ENCODE measurements at places on chromosomes 7 and 10.

DNA sequence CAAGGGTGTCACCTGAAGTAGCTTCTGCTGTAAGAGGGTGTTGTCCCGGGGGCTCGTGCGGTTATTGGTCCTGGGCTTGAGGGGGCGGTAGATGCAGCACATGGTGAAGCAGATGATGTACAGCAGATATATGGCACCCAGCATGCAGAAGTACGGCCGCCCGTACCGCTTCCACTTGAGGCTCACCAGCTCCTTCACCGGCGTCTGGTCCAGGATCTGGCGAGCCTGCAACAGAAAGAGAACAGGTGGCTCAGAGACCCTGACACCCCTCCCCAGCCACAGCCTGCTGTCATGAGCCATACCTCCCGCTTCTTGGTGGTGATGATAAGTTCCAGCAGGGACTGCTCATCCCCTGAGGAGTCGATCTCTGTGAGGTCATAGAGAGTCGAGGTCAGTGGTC lies 10.1 kb downstream of the TRPV6 start:
- DNase-seq, result no peak

DNA sequence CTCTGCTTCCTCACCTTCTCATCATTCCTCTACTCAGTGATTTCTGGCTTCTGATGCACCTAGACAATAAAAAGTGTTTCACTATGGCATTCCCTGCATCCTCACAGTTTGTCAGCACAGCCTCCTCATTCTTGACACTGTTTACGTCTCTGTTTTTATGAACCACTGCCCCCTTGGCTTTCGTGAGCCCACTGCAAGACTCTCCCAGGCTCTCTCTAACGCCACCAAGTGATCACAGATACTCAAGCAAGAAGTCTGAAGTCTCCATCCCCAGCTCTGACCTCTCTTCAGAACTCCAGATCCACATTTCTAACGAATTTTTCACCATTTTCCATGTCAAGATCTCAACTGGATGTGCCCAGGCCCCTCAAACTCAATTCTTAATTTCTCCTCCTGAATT lies 8.9 kb downstream of the SLC16A9 start:
- no peak for DNase-seq

- DNase-seq, result no peak
Observed at GRCh38 chr7:30080818-30081217, 52.6 kb downstream of the PLEKHA8 start.

DNA sequence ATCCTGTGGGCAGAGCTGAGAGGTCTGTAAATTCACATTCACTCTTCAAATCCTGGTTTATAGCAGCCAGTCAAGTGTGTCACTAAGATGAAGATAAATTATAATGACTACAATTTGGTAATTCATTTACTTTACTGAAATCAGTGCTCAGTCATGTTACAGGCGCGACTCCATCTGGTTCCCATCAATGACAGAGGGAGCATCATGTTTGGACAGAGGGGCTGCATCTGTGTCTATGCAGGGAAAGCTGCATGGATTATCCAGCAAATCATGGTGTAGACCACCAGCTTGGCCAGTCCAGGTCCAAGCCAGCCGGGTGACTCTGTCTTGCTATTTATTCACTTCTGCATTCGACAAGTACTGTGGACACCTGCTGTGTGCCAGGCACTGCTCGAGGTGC lies 214.1 kb upstream of the ZNF32 start:
- no peak for DNase-seq

GRCh38 chr7:73366127-73366526 lies 38.2 kb downstream of the FKBP6 start:
- no peak for DNase-seq

- DNase-seq, result no peak
Observed at GRCh38 chr10:124668517-124669051, 75.6 kb downstream of the FAM53B start.

- DNase-seq, result no peak
Observed at GRCh38 chr10:47230482-47230881, 69.5 kb upstream of the GDF10 start.

GRCh38 chr10:3624367-3624766 lies 160.6 kb downstream of the KLF6 start:
- DNase-seq, result peak; percentile 1

DNA sequence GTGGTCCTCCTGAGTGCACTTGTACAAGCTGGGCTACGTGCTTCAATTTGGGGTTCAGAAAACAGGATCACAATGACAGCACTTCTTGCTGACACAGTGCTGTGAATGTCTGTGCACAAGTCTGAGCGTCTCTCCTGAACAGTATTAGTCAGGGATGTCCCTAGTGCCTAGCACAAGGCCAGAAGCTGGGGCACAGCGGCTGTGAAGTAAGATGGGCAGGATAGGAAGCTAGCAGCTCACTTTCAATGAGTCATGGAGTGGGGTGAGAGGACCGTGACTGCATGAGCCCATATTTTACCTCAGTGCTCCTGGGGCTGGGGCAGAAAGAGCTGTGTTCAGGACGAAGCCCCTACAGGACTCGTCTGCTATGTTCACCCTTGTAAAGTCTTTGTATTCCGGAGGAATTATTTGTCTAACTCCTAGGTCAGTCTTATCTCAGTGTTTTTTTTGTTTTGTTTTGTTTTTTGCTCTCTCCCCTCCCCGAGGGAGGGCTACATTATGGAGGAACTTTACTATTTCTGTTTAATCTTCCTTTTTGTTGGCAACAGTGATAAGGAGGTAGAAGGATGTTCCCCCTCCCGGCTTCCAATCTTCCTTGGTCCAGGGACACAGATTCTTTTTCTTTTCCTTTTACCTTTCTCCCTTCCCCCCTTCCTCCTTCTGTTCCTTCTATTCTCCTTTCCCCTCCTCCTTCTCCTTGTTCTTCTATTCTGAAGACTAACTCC lies 2.8 kb upstream of the LRMDA start:
- DNase-seq, result no peak

DNA sequence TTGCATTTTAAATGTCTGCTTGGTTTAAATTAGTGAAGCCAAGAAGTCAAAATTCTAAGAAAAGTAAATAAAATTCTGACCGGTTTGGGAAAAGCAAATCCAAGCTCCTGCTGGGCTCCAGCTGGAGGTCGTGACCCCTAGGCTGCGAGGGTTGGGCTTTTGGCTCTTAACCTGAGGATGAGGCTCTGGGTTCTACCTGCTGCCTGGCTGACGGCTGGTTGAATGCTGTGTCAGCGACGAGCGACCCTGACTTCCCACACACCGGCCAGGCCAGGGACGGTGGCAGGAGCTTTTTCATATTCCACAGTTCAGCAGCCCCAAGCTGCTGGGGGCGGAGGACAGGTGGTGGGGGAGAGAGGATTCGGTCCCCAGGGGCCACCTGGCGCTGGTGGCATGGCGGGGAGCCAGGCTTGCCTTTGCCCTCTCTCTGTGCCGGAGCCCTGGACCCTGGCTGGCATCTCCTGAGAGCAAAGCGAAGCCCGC lies 843 bp upstream of the PLPP4 start:
- DNase-seq, result no peak

DNA sequence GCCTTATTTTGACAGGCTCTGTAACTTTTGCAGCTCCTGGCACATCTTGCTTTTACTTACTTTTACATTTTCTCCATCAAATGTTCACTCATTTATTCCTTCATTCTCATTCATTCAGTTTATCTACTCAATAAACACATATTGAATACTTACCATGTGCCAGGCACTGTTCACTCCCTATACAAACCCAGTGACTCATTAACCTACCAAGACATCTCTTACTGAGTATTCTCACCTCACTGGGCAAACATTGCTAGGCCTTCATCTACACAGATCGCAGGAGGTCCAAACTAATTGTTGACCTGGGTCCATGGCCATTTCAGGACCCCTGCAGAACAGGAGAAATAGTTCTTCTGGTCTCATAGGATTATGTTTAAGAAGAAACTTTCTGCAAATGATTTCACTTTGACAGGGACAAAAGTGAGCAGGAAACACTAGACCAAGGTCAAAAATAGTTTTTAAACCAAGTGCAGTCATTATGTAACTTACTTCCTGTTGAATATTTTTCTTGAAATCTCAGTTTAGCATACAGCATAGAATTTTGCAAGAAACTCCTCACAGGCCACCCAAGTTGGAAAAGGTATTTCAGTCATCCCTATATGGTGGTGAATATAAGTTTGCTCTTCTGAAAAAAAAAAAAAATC lies 17.6 kb downstream of the SLC26A4 start:
- DNase-seq, result no peak

DNA sequence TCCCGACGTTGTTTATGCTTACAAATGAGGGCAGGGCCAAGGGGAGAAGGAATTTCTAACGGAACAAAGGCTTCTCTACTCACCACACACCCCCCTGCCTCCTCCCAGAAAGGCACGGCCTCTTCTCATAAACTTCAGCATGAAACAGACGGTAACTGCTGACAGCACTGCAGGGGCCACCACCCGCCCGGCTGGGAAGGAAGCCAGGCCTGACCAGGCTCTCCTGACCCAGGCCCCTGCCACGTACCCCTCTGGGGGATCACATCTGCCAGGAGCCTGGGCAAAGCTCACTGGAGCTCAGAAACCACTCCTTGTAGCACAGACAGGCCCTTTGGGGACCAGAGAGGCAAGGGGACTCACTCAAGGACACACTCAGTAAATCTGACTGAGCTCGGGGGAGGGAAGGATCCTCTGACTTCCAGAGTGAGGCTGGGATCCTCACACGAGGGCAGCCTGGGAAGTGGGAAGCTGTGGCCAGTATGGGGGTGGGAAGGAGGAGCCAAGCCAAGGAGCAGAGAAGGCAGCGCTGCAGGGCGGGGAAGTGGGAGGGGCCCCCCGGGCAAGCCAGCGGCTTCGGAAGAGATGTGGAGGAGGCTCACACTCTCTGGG lies 46.1 kb downstream of the ZCCHC24 start:
- DNase-seq, result peak; percentile 95

GRCh38 chr10:32144817-32145688 lies 88.8 kb upstream of the KIF5B start:
- DNase-seq, result no peak

- DNase-seq, result no peak
Observed at GRCh38 chr7:139482662-139483466, 609 bp downstream of the KLRG2 start.
